Kidney (tissue), 22 donors: ENCODE measurements at places on chromosomes 1 and 21. TPM values are rescaled to one million over a fixed set of nuclear protein-coding genes. Genes with fewer than 3 reads are reported as not detected.

Gene FMO3
- 19.3 TPM for total RNA-seq

Gene VASH2
- 0.57 TPM for total RNA-seq

Gene BTG2
- total RNA-seq = 59.9 TPM

Gene RRP1
- 18.7 TPM for total RNA-seq

Gene FAM78B
- total RNA-seq = 1.4 TPM

Gene RHOU
- total RNA-seq = 22.1 TPM

Gene S100A2
- total RNA-seq = 152 TPM

Gene SLC5A9
- 2.3 TPM for total RNA-seq

Gene YOD1
- total RNA-seq = 6.2 TPM

GRCh38 chr1:209207701-209208286 is 375.7 kb upstream of the CAMK1G start:
- DNase-seq = peak; percentile 90

GRCh38 chr1:157682710-157683437 is 17.7 kb downstream of the FCRL3 start:
- no peak for DNase-seq

GRCh38 chr1:77514921-77515776 is 167.3 kb downstream of the ZZZ3 start:
- DNase-seq = no peak

- DNase-seq = no peak
Observed at GRCh38 chr1:19619697-19620384, 24.3 kb upstream of the NBL1 start.

DNA sequence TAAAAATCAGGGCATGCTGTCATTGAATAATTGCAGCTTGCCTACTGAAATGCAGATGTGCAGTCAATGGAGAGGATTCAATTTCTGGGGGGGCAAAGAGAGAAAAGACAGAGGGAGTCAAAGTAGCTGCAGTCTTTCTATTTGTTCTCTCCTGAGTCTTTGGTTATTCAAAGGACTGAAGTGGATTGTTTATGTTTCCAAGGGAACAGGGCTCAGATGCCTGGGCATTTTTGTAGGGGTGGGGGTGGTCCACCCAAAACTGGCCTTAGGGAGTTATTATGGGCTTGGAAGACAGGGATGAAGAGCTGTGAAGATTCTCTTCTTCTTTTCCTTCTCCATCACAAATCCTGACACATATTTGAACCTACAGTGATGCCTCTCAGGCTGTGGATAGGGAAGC is 408.8 kb upstream of the DAB1 start:
- no peak for DNase-seq

DNA sequence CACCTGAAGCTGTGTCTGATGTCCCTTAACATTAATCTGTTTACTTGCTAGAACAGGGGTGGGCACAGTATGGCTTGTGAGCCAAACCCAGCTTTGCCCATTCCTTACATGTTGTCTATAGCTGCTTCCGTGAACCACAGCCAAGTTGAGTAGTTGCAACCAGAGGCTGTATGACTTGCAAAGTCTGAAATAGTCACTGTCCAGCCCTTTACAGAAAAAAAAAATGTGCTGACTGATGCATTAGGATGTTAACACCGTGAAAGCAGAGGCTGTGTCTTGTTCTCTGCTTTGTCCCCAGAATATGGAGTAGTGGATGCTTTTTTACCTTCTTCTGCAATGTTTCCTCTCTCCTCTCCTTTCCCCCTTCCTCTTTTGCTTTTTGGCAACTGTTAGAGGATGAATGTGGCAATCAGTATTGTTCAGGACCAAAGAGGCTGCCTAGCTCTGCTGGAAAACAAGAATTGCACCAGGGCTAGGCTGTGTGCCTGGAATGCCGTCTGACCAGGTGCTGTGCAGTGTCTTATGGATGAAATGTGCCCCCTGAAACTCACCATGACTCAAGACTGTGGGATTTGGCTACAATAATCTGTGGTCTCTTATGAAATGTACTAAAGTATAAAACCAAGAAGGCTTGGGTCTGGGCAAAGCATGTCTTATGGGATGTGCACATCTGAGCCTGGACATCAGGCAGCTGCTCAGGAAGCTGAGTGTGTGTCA is 79.6 kb upstream of the GCLM start:
- no peak for DNase-seq

DNA sequence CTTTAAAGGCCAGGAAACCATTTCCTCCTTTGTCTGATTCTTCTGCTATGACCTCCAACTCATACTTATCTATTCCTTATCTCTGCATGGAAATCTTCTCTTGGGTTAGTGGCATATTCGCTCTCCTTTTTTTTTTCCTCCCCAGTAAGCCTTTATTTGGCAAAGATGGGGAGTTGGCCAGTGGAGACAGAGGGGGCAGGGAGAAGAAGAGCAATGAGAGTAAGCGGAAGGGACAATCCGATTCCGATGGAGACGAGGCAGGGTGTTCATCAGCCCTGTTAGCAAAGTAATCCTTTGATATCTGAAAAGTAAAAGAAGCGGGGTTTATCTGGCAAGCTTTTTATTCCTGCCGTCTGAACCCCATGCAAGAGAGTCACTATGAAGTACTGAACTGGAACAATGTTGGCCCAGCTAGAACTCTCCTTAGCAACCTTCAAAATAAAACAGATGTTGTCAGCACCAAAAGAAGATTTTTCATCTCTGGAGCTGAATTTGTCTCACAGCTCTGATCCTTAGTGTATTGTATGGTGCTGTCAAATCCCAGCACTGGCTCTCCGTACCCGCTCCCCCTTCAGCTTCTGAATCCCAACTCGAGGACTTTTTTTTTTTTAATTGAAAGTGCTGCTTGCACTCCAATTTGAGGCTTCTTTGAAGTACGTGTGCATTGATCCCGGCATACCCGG is 40.9 kb downstream of the PTGFRN start:
- no peak for DNase-seq

DNA sequence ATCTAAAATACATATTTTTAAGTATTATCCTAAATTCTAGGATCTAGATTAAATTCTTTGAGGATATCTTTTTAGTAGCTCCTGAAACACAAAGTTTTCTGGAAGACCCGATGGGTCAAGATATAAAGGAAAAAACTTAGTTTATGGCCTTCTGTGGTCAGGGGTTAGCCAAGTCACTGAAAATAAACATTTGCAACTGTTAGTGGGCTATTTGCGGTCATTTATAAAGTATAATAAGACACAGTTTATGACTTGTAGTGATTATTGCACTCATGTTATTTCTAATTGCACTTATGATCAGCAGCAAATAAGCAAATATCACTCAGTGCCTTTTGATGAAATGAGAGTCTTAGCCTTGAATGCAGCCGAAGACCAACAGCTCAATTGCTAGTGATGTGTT is 183.3 kb downstream of the NFIA start:
- no peak for DNase-seq
